ENCODE measurements at places on chromosomes 5 and 9. TPM values are rescaled to one million over a fixed set of nuclear protein-coding genes. Genes with fewer than 3 reads are reported as not detected.

Gene PDLIM7
- total RNA-seq, result 34.8 TPM

Gene EFNA5
- not detected for total RNA-seq

Gene HSPB3
- not detected for total RNA-seq

Gene SNCAIP
- total RNA-seq, result not detected

Gene NIPAL4
- total RNA-seq, result 0.54 TPM

Gene INSYN2B
- not detected for total RNA-seq

Gene AGXT2
- not detected for total RNA-seq

Gene LRRTM2
- 0.07 TPM for total RNA-seq

Gene PHYHD1
- 2.9 TPM for total RNA-seq

All from T-helper 1 cell treated with Interleukin-12 subunit alpha and Interleukin-12 subunit beta and Interleukin-4 antibody, amounts not matched to agents 30 ng/mL and 1 ng/mL, for 36 hours (primary cell).